ENCODE measurements at places on chromosomes 6 and 20.
A peak's percentile ranks its signal among the peaks of the same experiment; 100 is the strongest.

DNA sequence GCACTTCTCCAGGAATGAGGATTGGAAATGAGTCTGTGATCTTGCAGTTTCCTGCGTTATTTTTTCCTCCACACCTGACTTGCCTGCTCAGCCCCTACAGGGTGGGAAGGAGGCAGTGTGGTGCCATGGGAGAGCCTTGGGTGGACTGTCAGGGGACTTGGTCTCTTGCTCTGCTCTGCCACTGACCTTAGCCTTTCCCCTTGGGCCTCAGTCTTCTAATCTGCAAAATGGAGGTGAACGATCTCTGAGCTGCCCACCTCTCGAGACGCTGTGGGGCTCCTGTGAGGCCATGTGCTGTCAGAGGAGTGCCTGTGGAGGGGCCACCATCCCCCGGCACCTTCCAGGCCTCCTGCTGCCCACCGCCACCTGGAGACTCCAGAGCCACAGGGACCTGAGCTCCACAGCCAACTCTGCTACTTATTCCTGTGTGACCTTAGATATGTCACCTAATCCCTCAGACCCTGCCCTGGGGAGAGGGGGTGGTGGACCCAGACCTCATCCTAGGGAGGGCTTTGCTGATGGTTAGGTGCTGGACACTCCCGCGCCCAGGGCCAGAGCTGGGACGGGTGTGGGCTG is 45.8 kb upstream of the MLN start:
- no peak for DNase-seq

GRCh38 chr20:61436667-61437279 is 184.7 kb downstream of the CDH4 start:
- DNase-seq = no peak

GRCh38 chr20:21559305-21559704 is 45.4 kb upstream of the NKX2-2 start:
- DNase-seq = no peak

GRCh38 chr6:137227871-137228302 is 8.7 kb upstream of the IFNGR1 start:
- DNase-seq = no peak

DNA sequence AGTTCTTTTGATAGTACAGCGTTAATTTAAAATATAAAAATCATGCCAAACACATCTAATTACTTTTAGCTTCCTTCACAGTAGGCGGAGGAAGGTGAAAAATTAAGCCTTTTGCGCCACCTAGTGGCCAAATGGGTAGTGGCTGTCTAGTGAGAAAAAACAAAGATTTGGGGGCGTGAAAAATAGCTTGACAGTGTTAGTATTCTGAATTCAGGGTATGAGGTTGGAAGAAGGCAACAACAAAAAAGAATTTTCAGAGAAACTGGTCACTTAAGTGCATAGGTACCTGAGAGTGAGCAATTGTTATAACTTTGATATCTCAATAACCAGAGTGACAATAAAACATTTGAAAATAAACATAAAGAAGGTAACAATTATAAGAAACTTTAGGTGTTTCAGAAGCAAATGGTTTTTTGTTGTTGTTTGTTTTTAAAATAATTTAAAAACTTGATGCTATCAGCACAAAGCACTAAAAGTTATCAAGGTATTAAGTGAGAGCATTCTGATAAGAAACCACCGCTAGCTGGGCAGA is 14.3 kb downstream of the PSMB9 start:
- DNase-seq = peak; percentile 50

DNA sequence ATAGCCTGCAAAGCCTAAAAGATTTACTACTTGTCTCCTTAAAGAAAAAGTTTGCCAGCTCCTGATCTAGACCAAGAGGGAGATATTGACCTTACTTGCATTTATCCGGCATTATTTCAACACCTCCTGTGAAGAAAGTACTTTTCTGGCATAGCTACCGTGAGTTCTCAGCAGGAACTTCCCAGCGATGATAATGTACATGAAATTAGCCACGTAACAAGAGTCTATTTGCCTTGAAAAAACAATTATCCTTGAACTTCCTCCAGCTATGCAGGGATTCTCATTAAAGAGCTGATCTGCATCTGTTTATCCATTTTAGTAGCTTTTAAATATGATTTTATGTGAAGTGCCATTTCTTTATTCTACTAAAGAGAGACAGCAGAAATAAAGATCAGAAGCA is 41.7 kb downstream of the ALDH5A1 start:
- no peak for DNase-seq

DNA sequence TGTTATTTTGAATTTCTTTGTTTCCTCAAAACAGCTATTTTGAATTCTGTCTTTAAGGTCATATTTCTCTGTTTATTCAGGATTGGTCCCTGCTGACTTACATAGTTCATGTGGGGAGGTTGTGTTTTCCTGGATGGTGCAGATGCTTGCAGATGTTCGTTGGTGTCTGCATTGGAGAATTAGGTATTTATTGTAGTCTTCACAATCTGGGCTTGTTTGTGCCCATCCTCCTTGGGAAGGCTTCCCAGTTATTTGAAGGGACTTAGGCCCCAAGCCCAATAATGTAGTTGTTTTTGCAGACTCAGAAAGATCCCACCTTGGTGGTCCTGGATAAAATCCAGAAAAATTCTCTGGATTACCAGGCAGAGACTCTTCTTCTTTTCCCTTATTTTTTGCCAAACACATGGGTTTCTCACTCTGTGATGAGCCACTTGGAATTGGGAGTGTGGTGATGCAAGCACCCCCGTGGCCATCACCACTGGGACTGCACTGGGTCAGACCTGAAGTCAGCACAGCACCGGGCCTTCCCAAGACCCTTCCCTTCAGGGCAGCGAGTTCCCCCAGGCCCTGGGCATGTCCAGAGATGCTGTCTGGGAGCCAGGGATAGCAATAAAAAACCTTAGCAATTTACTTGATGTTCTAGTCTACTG is 81.6 kb upstream of the EZR start:
- DNase-seq = no peak

GRCh38 chr6:77292564-77293546 is 170.4 kb downstream of the HTR1B start:
- no peak for DNase-seq

- DNase-seq = no peak
These were observed 15.9 kb upstream of the GGTLC1 start for GRCh38 chr20:24004471-24004870.

- no peak for DNase-seq
These were observed 17.7 kb downstream of the TGM6 start for GRCh38 chr20:2398449-2398848.

DNA sequence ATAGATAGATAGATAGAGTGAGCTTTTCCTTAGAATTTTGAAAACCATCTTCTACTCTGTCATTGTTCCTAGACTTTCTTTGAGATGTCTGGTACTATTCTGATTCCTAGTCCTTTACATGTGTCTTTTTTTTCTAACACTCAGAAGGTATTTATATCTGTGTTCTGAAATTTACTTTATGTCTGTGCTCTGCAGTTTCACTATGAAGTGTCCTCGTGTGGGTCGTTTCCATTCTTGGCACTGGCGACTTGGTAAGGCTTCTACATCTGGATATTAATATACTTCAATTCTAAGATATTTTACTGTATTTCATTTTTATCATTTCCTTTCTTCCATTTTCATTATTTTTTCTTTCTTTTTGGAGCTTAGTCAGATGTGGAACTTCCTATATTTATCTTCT is 87.0 kb downstream of the FHL5 start:
- DNase-seq = no peak

GRCh38 chr20:20231528-20232298 is 136.2 kb upstream of the INSM1 start:
- no peak for DNase-seq

DNA sequence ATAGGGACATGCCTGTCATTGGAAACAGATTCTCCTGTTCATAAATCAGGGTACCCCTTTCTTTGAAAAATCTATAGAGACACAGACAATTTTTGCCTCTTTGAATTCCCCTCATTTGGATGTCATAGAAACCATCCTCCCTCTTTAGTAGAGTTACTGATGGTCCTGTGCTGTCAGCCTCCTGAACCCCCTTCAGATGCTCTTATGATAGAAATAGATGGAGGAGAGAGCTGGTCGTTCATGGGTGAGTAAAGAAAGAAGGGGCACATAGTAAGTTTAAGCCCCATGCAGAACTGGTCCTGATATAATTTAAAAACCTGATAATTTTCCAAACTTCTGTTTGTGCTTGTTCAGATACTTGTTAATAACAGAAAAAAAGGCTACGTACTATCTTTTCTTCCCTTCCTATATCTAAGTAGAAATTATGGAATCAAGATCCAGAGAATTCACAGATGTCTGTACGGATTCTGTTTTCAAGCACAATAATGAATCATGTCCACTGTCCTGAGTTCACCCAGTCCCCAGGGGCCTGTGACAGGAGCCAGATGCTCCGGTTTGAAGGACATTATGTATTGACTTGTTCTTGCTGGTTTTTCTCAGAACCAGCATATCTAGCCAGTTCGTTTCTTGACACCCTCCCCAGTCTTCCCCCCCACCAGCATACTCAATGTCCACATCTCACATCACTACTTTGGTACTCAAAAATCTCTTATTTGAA is 78.1 kb downstream of the NCOA7 start:
- no peak for DNase-seq

DNA sequence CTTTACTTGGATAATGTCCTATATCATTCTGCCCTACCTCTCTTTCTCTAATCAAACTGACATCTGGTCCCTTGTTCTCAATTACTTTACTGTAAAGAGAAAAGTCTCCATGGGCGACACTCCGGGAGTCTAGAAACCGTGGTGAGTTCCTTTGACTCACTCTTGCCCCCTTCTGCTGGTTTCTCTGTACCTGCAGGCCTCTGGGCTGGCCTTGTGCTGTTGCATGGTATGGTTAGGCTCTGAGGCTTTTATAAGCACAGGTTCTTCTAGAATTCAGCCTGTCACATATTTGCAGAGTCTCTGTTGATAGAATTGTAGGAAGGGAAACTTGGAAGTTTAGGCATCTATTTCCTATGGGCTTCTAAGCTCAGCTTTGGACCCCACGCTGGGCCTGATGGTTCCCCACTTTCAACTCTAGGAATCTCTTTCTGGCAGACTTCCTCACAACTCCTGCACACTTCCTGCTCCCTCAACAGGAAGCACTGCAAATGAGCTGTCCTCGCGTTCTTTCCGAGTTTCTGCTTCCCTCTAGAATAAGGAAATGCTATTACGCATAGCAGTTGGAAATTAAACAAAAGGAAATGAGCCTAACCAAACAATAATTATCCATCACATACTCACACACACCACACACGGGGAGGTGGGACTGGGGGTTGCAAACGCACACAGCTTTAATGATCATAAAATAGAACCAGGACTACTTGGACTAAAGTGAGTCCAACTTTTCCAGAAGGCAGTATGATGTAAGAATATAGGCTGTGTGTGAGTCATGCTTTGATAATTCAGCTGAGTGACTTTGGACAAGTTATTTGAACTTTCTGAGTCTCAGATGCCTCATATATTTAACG is 683.3 kb downstream of the QKI start:
- DNase-seq = peak; percentile 11

- no peak for DNase-seq
These were observed 59.6 kb upstream of the QKI start for GRCh38 chr6:163354761-163355425.

DNA sequence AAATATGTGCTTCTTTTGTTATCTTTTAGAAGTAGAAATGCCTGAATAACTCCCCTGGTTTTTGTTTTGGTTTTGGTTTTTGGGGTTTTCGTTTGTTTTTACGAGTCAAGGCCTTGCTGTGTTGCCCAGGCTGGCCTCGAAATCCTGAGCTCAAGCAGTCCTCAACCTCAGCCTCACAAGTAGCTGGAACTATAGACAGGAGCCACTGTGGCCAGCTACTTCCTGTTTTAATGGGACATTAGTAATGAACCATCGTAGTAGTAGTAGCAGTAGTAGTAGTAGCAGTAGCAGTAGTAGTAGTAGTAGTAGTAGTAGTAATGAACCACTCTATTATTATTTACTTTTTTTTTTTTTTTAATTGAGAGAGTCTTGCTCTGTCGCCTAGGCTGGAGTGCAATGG is 66.0 kb downstream of the UBR2 start:
- no peak for DNase-seq

GRCh38 chr6:121522265-121522664 is 86.8 kb downstream of the GJA1 start:
- no peak for DNase-seq

- no peak for DNase-seq
These were observed 227.2 kb downstream of the EPM2A start for GRCh38 chr6:145508107-145508506.

- DNase-seq = no peak
These were observed 131.9 kb upstream of the BTN3A2 start for GRCh38 chr6:26232940-26233648.

DNA sequence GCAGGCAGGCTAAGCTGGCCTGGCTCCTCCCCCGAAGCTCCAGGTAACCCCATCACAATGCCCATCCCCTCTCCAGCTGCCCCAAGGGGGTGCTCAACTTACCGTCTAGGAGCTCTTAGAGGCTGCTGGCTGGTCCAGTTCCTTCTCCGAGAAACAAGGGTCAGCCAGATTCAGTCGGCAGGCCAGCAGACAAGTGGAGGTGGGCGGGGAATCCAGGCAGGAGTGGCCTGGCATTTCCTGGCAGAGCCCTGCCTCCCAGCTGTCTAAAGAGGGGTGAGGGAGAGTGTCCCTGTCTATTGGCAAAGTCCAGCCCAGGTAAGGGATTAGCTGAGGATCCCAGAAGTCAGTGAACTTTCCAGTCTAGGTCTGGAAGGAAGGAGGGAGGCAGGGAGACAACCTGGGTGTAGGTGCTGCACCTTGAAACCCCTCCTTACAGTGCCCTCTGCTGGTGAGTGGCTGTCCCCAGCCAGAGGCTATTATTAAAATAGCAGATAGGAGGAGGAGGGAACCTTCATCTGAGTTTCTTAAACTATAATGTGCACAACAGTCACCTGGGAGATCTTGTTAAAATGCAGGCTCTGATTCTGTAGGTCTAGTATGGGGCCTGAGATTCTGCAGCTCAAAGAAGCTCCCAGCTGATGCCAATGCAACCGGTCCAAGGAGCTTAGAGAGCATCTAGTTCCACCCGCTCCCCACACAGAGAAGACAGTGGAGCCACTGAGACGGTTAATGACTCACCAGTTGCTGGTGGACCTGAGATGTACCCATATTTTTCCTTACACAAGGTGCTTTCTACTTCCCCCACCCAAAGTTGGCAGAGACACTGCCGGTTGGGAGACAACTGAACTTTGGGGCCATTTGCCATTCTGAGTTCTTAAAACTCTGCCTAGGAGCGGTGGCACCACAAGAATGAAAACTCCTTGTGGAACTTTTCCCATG is at the start of gene UNC5CL:
UNC5CL (minus strand) TSS at position 162 of the 939 bp plus-strand sequence. CDS start 4,147 bp downstream, outside the sequence.
- no peak for DNase-seq
